A172 (cell line): ENCODE measurements at places on chromosomes 1 and 21.

- no peak for DNase-seq
These were observed 22.9 kb downstream of the PIK3C2B start for GRCh38 chr1:204471687-204472086.

GRCh38 chr1:240515505-240515904 is 96.5 kb downstream of the GREM2 start:
- peak; percentile 54 for DNase-seq

DNA sequence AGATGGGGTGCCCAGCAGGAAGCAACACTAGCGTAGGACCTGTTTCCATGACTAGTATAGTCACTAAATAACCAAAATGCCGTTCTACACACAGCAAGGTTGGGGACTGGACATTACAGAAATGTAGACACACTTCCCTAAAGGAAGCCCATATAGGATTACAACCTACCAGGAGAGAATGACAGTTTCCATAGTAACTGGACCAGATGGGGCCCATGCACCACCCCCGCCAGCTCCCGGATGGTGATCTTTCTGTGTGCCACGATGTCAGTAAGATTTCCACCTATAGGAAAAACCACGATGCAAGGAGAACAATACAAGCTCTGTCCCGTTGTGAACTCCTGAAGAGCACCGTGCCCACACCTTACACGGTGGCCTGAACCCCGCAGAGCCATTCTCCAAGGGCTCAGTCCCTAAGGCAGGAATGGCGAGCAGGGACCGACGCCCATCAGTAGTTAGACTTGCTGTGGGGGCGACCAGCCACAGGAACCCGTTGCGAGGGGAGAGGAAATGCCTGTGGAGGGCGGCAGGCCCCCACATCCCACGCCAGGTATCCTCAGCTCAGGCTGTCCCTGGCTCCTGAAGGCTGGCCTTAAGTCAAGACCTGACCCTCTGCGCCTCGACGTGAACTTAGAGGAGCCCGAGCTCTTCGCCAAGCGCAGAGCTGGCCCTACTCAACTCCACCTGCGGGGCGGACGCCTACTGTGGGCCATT is 13.6 kb upstream of the CEP85 start:
- DNase-seq, result no peak

- no peak for DNase-seq
These were observed 137.5 kb downstream of the HS2ST1 start for GRCh38 chr1:87051965-87052364.

DNA sequence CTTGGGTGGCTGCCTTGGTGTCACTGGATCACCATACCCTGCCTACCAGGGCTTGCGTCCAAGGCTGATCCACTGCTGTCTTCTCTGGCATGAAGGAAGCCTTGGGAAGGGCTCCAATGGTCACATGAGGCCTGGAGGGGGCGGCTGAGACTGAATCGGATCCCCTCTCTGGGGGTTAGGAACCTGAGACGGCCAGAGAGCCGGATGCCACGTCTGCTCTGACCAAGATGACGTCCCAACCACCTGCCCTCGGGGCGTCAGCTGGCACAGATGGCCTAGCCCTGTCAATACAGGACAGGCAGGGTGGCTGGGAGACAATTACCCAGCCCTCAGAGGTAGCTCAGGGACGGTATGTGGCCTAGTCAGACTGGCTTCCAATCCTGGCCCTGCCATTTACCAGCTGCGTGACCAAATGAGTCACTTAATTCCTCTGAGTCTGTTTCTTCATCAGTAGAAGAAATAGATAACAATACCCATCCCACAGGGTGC is 5.4 kb downstream of the TRIM62 start:
- DNase-seq, result peak; percentile 27

DNA sequence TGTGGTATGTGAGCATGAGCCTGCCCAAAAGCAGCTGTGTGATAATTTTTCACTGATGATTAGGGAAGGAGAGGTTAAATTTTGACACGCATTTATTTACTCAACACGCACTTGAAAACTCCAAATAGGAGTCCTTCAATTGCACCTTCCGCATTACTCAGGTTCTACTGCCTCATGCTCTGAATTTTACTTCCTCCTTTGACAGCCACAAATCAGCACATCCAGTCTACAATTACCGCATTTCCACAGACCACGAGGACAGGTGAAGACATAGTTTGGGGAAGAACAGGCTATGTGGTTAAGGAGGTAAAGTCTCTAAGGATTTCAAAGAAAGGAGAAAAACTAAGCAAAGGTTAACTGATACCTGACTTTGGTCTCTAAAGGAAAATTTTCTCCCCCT is 2.6 kb downstream of the CAPN8 start:
- DNase-seq, result no peak

DNA sequence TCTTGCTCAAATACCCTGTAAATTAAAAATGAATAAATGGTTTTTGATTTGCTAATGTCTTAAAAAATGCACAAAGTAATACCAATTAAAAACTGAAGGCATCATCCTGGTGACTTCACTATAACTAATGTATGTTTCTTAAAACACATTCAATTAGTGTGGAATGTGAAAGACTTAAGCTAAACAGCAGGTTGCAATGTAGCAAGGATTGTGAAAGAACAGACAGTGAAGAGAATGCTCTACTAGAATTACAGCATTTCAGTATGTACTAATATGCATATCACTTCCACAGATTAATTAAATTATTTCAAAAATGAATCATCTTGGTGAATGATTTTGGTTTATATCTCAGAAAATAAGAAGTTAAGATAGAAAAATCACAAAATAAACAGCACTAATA is 56.4 kb downstream of the LHX4 start:
- no peak for DNase-seq
